ENCODE measurements at places on chromosomes 2 and 18. TPM values are rescaled to one million over a fixed set of nuclear protein-coding genes. Genes with fewer than 3 reads are reported as not detected.

DNA sequence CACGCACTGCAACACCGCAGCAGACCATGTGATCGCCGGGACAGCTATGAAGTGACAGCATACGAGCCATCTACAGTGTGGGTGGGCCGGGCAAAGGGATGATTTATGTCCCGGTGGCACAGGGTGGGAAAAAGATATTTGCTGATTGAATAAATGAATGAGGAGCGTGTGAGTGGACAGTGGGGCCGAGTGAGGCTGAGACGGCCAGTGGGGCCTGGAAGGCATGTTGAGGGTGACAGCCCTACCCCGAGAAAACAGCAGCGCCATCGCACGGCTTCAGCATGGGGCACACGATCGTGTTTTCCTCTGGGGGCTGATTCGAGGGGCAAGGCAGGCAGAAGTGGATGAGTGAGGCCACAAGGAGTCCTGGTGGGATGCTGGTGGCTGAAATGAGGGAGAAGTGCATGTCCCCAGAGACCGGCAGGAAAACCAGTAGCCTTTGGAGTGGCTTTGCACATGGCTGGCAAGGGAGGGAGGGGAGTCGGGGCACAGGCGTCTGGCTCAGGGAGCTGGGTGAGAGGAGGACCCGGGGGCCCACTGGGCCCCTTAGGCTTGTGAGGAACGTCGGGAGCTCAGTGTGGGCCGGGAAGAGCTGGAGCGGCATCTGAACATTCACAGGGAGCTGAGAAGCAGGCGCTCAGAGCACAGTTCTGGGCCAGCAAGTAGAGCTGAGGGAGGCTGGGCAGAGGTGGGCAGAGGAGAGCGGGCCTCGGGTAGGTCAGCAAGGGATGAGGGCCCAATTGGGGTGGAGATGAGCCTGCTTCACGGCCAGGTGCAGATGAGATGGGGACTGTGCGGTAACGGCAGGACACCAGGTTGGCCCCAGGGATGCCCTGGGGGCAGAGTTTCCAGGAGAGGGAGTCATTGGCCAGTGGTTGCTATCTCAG is 32.1 kb upstream of the MAL start:
- DNase-seq, result no peak

Gene LYPD1
- not detected for polyA plus RNA-seq

Gene CNDP1
- 0.01 TPM for polyA plus RNA-seq

- DNase-seq, result no peak
Measured at GRCh38 chr2:149218497-149218896, 111.9 kb upstream of the LYPD6 start.

Gene ANKRD29
- polyA plus RNA-seq, result 0.05 TPM

GRCh38 chr18:62637807-62638687 is 77.3 kb upstream of the PHLPP1 start:
- DNase-seq, result peak; percentile 28
